GM12865 (cell line): ENCODE measurements at places on chromosomes 6 and 20.

DNA sequence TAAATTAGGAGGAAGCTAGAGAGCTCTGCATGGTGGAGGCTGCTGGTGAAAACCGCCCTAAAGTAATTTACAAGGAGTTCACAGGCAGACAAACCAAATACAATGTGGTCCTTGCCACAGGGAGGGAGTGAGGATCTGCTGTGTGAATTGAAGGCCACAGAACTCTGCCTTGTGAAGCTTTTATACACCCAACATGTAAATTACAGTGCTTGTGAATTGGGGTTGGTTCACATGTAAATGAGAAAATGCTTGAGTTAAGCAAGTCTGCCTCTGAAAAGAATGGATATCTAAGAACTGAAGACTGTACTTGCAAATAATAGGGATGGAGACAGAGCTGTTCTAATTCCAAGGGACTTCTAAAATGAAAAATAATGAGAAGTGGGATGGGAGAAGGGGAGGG is 194.2 kb downstream of the SLC35F1 start:
- no peak for DNase-seq

- no peak for DNase-seq
Measured at GRCh38 chr6:100617633-100618350, 153.1 kb upstream of the SIM1 start.

GRCh38 chr6:14787250-14787649 is 458.6 kb upstream of the JARID2 start:
- peak; percentile 55 for DNase-seq

GRCh38 chr6:131555992-131556391 is 17.0 kb upstream of the ARG1 start:
- DNase-seq = no peak

DNA sequence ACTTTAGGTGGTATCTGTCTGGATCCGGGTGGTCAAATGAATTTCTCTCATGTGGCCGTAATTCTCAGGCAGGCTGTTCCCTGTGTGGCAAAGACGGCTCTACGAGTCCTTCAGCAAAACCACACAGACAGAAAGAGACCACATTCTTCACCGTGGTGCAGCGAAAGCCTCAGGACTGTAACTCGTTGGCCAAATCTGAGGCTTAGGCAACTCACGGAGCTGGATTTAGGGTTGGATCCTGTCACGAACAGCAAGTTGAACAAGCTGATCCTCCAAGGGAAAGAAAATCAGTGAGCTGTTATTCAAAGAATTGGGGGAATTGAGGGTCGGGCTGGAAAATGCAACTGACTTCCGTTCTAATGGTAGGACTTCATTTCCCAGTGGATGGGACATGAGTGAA is 167.4 kb downstream of the ZMYND8 start:
- no peak for DNase-seq

DNA sequence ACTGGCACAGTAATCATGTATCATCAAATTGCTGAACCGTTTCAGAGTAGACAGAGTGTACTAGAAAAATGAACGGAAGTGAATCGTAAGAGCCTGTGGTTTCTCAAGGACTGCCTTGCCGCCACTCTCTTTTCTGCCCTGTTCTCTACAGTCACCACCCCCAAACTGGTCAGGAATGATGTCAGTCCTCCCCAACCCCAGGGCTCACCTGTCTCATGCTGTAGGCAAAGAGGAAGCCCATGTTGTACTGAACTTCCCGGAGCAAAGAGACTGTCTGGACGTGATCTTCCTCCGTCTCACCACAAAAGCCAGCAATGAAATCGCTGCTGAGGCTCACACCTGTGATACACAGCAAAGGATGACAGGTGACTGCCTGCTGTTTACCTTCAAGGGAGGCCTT is 31.0 kb downstream of the CDK5RAP1 start:
- no peak for DNase-seq

- DNase-seq = no peak
Measured at GRCh38 chr6:151179321-151179720, 60.4 kb upstream of the AKAP12 start.

DNA sequence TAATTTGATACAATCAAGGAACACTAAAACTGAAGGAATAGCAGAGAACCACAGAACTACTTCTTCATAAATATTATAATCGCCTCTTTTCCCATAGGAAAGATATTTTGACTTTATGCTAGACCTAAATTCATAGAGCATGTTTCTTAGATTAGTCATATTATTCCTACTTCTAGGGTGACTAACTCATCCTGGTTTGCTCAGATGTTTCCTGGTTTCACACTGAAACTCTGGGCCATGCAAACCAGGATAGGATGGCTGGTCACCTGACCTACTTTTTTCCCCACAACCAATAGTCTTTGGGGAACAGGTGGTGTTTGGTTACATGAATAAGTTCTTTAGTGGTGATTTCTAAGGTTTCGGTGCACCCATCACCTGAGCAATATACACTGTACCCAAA is 42.8 kb downstream of the MMS22L start:
- no peak for DNase-seq

- DNase-seq = no peak
Measured at GRCh38 chr6:24076011-24076410, 50.0 kb upstream of the NRSN1 start.

GRCh38 chr20:32321390-32321789 is 36.7 kb upstream of the ASXL1 start:
- DNase-seq = no peak

- no peak for DNase-seq
Measured at GRCh38 chr20:2700913-2701620, 8.5 kb downstream of the EBF4 start.

DNA sequence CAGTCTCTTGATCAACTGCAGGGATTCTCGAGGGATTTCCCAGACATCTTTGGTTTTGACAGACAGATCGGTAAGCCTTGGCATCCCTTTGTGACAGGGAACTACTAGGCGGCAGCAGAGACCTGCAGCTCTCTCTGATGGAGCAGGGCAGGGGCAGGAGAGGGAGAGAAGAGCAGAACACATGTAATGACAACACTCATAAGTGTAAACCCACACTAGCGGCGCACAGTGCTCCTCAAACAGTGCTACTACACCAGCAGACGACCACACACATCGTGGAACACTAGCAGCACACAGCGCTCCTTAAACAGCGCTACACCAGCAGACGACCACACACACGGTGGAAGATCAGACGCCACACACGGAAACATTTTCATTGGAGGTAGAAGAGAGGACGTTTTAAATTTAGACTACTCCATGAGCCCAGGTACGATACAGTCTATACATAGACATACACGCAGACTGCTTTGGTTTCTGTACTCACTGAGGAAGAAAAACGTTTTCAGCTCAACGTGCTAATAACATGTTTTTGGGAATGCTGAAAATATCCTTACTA is 94.5 kb upstream of the TRAF3IP2 start:
- DNase-seq = no peak

DNA sequence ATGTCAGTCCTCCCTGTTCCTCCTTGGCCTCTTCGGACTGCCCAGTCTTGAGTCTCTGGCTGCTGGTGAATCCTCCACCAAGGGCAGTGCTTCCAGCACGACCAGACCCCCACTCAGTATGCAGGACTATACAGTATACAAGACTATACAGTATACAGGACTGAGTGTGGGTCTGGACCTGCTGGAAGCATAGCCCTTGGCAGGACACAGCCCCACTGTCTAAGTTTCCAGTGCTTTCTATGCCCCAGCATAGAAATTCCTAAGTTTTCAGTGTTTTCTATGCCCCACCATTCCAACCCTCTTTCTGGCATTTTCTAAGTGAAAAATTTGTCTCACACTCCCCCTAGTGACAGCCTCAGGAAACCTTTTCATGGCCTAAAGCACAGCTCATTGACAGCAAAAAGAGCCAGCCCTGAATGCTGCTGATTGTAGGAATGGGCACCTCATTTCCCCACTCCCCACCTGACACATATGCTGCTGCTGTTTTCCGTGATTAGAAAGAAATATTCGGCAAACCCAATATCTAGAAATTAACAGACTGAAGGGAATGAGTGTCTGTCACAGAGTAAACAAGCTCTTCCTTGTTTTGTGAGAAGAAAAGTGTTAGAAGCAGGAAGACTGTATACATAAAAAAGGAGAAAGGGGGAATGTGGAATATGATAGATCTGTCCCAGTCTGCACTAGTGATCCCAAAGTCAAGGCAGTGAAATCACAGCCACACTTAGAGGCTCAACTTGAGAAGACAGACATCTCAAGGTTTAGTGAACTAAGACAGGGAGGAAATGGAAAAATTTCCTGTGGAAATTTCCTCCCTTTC is 206.9 kb downstream of the IBTK start:
- peak; percentile 47 for DNase-seq

- DNase-seq = no peak
Measured at GRCh38 chr6:92174398-92175073, 1244.8 kb downstream of the EPHA7 start.

DNA sequence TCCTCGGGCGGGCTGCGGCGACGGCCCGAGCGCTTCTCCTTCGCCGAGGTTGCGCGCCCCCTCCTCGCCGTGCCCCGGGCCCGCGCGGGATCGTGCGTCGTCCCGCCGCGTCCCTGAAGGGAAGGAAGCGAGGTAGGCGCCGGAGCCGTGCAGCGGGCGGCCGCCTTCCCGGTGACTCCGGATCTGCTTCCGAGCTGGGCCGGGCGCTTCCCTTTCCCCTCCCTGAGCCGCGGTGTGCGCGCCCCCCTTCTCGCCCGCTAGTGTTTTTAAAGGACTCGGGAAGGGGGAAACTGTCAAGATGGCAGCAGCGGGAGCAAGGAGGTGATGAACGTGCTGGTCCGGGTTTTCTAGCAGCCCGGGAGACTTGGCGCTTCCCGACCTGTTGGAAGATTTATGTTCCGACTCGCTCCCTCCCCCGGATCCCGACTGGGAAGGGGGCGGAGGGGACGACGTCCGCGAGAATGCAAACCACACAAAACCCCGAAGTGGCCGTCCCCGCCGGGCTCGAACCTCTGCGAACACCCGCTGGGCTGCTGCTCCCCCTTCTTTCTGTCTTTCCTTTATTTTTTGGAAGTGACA is 744 bp upstream of the FOXO3 start:
- DNase-seq = no peak

DNA sequence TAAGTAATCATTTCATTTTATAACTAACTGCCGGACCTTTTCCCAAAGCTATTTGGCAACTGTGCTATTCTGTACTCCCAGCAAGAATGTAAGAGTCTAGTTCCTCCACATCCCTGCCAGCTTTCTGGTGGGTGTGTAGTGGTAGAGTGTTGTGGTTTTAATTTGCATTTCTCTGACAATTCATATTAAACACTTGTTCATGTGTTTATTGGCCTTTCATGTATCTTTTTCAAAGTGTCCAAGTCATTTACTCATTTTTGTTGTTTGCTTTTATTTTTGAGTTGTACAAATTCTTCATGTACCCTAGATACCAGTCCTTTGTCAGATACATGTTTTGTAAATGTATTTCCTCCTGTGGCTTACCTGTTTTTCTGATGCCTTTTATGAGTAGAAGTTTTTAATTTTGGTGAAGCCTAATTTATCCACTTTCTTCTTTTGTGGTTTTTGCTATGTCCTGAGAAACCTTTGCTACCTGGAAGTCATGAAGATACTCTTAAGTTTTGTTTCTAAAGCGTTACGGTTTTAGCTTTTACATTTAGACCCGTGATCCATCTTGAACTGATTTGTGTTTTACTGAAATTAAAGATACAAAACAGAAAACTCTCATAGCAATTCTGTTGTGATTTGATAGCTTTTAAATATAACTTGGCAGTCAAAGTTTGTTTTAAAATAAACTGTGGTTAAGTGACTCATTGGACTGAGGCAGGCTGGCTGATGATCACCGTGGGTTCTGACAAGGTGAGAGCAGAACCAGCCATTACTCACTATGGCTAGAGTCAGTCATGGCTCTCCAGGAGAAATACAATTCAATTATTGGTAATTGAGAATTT is 8.0 kb downstream of the MYLIP start:
- peak; percentile 36 for DNase-seq

- DNase-seq = no peak
Measured at GRCh38 chr6:143677891-143678791, at the start of gene PHACTR2. TSS of gene PHACTR2 (plus strand) at chr6:143677965. CDS start at chr6:143678164, 199 bp downstream.

DNA sequence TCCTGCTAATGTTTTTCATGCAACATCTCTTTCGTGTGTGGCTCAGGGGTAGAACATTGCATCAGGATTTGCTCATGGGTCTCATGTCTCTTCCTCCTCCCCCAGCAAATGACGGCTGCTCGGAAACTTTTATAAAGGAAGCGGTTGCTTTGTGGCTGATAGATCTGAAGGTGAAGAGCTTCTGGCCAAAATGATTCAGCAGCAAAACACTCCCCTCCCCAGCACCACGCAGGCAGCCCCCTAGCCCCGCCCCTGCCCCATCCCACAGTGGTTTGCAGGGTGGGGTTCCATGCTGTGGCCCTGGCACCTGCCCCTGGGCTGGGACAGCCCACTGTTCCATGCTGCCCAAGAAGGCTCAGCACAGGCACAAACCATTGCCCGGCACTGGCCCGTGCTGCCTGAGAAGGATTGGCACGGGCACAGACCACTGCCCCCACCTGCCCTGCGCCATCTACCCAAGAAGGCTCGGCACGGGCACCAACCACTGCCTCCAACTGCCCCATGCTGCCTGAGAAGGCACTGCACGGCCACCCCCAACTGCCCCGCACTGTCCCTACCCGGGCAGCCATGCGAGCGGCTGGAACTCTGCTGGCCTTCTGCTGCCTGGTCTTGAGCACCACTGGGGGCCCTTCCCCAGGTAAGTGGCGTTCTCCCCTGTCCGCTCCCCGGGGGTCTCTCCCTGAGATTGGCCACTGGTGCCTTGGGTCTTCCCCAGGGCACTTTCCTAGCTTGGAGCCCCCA is at the start of gene CST7:
CST7 (plus strand) TSS at position 331 of the 741 bp plus-strand sequence; CDS start at position 568, 237 bp downstream.
- peak; percentile 60 for DNase-seq

GRCh38 chr6:15106958-15107643 is 138.8 kb upstream of the JARID2 start:
- no peak for DNase-seq

- DNase-seq = no peak
Measured at GRCh38 chr6:30272032-30272431, 54.7 kb upstream of the TRIM39 start.
